Stimulated activated CD8-positive, alpha-beta memory T cell treated with anti-CD3 and anti-CD28 coated beads, Interleukin-15, amount 100 ng/mL, for 24 hours (primary cell): ENCODE measurements at places on chromosomes 3 and 15.

DNA sequence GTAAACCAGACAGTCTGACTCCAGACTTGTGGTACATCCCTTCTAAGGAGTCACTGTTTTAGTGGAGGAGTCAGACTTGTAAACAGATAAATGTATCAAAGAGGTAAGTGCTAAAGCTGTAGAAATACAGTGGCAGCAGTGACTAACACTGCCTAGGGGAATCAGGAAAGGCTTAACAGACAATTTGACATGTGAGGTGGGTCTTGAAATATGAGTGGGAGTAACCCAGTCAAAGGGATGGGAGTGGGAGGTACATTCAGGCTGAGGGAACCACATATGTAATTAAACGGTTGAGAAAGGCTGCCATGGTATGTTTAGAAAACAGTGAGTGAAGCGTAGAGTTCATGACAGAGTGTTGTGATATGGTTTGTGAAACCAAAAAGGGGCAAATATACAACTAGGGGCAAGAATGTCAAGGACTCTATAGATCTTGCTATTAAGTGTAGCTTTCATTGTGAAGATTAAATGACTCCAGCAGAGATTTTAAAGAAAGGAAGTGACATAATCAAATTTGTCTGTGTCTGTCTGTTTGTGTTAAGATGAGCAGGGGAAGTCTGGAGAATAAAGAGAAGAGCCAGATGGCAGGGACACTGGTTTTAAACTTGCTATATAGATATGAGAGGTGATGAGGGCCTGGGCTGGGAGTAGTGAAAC, 11.2 kb upstream of the ALCAM start:
- DNase-seq, result no peak

DNA sequence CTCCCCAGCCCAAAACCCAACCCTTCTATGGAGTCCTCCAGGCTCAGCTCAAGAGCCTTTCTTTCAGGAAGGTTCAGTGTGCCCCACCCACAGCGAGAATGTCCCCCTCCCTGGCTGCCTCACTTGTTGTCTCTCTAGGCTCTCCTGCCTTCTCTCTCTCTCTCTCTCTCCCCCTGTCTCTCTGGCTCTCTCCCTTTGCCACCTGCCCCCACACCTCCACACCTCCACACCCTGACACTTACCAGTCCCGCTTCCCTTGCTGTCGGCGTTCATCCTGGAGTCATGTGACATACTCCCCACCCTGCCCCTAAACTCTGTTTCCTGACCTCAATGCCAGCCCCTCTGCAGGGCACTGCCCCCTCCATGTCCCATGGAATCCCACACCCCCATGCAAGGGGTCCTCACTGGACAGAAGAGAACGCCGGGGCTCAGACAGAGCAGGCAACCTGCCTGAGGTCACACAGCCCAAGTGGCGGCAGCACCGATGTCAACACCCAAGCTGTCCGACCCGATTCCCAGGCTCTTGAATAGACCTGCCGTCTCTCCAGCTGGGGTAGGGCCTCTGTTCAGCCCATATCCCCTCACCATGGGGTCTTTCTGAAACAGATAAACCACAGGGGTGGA, 28.5 kb upstream of the SLC6A6 start:
- DNase-seq, result no peak

GRCh38 chr3:101340591-101340990, 20.2 kb upstream of the IMPG2 start:
- no peak for DNase-seq

GRCh38 chr3:178538056-178538455, 1.8 kb downstream of the KCNMB2 start:
- no peak for DNase-seq

DNA sequence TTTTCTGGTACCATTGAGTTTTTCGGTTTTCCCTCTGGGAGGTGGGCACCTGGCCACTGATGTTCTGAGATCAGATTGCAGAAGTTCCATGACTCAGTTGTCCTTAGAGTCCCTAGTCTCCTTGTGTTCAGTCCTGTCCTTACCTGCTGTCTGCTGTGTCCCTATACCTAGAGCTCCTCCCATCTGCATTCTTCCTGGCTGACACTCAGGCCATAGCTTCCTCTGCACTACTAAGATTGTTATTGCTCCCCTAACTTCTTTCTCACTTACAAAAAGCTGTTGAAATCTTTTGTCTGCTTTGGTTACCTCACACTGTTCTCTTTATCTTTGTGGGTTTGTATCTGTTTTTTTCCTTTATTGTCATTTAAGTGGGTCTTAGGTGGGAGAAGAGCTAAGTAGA, 13.2 kb downstream of the USP3 start:
- no peak for DNase-seq
